DMS153 (cell line): ENCODE measurements at places on chromosomes 1 and 21.

GRCh38 chr1:55815745-55816455, 600.7 kb upstream of the USP24 start:
- DNase-seq = no peak

DNA sequence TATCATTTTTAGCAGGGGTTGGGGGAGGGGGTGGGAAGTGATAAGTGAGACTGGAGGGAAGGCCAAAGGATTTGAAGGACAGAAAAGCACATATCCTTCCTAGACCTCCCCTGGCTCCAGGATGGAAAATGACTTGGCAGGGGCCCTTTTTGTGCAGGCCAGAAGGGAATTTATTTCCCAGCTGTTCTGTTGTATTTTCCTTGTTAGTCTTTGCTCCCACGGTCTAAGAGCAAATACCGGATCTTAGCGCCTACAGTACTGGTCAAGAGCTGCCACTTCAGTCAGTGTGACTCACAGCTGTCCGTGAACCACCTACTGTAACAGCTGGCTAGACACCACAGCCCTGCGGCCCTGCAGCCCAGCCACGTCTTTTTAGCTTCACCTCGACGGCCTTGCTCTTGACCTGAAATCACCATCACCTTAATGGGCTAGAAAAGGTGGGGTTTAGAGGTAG, 51.0 kb upstream of the ERRFI1 start:
- DNase-seq = peak; percentile 76

DNA sequence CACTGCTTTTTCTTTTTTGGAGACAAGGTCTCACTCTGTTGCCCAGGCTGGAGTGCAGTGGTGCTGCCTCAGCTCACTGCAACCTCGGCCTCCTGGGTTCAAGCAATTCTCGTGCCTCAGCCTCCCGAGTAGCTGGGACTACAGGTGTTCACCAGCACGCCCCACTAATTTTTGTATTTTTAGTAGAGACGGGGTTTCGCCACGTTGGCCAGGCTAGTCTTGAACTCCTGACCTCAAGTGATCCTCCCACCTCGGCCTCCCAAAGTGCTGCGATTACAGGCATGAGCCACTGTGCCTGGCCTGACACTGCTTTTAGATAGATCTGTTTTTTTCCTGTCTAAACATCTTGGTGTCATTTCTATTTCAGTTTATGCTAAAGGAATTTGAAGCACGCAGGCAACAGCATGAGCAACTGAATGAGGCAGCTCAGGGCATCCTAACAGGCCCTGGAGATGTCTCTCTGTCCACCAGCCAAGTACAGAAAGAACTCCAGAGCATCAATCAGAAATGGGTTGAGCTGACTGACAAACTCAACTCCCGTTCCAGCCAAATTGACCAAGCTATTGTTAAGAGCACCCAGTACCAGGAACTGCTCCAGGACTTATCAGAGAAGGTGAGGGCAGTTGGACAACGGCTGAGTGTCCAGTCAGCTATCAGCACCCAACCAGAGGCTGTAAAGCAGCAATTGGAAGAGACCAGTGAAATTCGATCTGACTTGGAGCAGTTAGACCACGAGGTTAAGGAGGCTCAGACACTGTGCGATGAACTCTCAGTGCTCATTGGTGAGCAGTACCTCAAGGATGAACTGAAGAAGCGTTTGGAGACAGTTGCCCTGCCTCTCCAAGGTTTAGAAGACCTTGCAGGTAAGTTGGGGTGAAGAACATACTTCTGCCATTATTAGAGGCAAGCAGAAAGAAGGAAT, 106.1 kb upstream of the BMP8A start:
- no peak for DNase-seq

DNA sequence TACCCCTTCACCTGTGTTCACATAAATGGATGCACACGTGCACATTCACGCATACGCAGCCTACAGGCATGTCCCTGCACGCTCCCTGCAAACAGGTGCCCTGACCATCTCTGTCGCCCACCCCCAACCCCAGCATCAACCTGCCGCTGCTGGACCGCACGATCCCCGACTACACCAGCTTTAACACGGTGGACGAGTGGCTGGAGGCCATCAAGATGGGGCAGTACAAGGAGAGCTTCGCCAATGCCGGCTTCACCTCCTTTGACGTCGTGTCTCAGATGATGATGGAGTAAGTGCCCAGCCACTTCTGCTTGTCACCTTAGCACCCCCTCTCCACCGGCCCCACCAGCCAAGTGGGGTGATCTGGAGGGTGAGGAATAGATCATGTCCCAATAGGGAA, 60.4 kb downstream of the LACTBL1 start:
- no peak for DNase-seq

DNA sequence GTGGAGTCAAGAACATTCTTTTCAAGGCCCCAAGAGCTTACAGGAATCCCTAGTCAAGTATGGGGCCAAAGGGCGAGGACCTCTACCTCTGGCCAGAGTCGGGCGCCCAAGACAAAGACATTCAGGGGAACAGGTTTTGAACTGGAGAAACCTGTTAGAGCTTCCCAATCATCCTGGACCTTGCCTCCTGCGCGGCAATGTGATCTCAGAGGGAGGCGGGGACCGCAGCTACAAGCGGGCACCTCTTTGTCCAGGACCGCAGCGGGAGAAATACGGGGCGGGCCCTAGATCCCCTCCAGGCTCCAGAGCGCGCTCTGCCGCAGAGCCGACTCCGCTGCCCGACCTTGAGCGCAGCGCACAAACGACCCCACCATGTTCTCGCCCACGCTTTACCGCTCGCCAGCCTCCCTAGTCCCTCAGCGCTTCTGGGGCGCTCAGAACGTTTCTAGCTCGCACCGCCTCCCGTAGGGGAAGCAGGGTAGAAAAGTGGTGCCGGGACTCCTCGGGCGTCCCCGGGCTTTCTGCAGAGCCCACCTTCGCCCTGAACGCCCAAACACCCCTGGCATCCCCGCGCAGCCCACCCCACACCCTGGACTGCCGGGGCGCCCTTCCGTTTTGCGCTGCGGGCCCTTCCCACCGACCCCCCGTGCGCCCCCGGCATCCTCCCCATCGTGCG, 28.1 kb downstream of the RABIF start:
- peak; percentile 65 for DNase-seq

DNA sequence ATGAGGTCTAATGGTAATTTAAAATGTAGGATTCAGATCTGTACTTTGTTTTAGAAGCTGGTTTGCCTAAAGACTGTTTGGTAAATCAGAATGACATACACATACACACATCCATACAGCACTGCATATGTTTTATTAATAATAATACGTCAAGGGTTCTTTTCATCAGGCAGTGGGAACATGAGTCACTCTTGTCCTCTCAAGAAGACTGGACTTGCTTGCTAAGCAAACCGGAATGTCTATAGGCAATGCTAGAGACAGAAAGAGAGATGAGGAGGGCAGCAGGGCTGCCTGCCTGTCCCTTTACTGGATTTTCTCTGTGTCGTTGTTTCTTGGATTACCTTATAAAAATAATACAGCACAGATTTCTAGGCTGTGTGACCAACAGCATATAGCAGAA, 119.1 kb upstream of the GALNT2 start:
- no peak for DNase-seq

DNA sequence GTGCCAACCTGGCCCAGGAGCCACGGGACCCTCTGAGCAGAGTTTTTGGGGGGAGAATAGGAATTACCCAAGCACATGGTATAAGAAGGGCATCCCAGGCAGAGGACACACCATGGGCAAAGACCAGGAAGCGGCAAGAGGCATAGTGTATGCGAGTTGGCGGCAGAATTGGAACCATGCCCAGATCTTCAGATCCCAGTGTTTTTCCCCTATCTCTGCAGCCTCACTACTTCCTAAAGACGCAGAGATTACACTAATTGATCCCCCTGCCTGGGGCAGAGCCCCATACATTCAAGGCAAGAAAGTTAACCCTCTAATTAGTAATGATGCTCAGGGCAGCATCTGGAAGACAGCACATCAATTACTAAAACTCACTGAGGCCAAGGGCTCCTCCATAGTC, 48.2 kb downstream of the SYT2 start:
- DNase-seq = peak; percentile 75
